ENCODE measurements at places on chromosomes 4 and X.

GRCh38 chrX:119381349-119381944 is 17.7 kb upstream of the SLC25A43 start:
- DNase-seq, result no peak

DNA sequence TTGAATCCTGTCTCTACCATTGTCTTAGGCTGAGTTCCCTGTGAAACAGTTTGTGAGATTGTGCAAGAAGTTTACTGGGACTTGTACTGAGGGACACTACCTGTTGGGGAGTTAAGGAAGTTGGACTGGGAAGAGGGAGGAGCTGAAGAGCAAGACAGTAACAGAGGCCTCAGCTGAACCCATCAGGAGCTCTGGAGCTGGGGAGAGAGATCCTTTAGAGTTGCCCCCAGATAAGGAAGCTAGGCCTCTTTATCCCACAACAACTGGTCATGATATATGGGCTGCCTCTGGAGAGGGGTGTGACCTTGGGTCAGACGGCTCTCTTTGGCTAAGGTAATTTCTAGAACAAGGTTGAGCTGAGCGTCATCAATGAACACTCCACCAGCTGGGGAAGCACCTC is 137.8 kb upstream of the SLC4A4 start:
- DNase-seq, result no peak

DNA sequence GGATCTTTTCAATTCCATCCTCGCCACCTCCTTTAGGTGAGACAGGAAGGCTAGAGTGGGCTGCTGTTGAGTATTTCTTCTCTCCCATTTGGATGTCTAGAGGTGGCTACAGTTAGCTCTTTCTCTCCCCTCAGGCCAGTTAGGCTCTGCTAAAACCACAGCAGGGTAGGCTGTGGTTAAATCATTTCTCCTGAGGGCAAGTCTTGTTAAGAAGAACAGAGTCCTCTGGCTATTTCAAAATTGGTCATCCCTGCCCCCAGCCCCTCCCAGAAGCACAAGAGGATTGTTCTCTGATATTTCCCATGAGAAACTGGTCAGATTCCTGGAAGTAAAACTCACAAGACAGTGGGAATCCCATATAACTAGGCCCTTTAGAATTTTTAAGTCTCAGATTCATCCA is 1359.5 kb downstream of the TECRL start:
- no peak for DNase-seq

DNA sequence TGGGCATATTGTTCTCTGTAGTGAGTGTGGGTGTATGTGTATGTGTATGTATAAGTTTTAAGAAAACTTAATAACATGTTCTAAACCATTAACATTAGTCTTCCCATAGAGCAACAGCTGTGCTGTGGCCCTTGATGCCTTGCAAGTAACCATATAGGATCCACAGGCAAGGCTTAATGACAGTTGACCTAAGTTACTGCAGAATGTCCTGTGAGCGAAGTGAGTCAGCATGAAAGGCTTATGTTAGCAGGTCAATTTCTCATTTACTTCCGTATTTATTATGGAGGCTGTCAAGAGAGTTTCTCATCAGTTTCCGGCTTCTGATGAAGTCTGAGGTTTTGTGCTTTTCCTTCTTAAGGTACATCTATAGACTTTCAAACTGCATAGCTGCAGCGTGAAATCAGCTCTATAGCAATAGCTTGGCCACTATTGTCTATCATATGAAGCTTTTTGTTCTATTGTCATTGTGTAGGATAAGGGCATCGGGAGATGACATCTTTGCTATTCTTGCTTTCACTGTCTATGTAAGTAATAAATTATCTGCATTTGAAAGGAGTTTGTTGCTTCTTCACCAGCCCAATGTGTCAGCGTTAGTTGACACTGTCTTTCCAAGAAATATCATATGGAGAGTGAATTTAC is 1153.4 kb upstream of the AGA start:
- no peak for DNase-seq

DNA sequence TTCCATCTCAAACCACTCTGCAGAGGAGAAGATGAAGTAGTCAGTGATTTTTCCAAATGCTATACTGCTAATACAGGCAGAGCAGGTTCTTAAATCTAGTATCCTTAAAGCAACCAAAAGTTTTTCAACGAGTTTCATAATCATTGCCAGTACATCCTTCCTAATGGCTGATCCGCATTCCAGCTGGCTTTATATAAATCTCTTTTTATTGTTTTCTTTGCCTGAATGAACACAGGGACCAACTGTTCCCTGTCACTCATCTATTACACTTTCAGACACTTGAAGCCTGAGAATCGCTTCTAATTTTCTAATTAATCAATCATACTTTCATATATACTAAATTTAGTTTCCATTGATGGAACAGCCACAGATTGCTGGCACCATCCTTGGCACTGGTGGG is 508.6 kb downstream of the RAB28 start:
- DNase-seq, result no peak

DNA sequence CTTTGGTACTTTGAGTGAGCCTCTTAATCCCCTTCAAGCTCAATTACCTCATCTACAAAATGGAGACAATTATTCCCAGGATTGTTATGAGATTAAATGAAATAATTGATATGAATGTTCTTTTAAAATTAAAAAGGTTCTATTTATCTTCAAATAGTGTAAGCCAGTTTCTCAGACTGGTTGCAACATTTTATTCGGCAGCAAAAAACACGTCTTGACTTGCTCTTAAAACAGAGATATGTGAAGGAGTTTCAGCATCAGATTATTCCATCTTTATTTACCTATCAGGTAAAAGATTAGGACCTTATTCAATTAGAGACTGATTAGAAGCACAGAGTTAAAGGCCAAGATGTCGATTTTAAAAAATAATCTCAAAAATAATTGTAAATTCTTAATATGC is 10.5 kb downstream of the NDNF start:
- DNase-seq, result no peak

DNA sequence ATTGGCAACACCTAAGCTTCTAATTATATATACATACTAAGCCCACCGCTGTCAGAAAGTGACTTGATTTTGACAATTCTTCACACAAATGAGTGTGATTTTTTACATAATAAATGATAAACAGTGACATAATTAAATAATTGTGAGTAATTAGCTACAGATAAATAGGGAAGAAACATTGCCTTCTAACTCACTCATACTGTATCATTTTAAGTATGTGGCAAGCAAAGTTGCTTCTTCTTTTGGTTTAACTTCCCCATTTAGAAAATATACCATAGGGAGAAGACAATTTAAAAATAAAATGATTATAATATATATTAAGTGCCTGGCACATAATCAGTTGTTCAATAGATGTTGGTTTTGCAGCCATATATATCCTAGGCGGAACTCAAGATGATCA is 644.2 kb downstream of the FSTL5 start:
- no peak for DNase-seq

DNA sequence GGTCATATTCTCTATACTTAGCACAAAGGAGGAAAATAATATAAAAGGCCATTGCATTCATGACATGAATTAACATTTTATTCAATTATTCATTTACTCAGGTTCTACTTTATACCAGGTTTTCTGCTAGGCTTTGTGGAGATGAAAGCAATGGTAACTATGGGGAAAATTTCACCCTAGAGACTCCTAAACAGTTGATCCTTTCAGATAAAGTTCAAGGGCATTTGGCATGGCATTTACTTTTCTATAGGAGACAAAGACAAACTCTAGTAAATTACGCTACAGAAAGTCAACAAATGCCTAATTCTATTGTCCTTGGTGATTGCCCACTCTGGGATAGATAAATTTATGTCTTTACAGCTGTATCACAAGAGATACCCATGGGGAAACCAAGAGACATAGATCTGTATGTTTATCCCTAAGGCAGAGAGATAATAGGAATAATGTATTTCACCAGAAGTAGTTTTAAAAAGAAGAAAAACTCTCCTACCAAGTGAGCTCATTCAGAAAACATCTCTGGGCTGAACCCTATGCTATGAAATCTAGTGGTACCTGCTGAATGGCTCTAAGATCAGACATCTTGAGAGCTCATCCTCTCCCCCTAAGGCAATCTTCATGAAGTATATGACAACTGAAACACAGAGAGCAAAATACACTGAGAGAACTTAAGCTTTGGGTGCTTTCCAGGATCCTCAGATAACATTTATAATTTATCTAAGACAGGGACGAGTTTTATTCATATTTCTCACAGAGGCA is 316.7 kb downstream of the ANTXR2 start:
- DNase-seq, result no peak

DNA sequence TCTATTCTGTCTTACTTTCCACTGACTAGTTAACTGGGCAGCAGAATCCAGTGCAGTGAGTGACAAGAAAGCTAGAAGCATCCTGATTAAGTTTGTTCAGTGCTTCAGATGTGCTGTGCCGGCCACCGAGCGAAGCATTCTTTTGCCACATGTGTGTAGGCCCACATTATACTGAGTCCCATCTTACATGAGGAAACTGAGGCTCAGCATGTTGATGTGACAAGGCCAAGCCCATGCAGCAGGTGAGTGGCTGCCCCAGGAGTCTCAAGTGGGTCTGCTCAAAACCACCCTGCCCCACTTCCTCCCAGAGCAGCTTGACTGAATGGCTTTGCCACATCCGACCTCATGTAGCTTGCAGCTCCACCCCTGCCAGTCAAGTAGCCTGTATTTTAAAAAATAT is 50.5 kb downstream of the RHOH start:
- no peak for DNase-seq

- DNase-seq, result no peak
Observed at GRCh38 chrX:13747836-13748235, 13.3 kb downstream of the OFD1 start.

GRCh38 chr4:118927974-118928373 is 39.3 kb downstream of the SYNPO2 start:
- no peak for DNase-seq

DNA sequence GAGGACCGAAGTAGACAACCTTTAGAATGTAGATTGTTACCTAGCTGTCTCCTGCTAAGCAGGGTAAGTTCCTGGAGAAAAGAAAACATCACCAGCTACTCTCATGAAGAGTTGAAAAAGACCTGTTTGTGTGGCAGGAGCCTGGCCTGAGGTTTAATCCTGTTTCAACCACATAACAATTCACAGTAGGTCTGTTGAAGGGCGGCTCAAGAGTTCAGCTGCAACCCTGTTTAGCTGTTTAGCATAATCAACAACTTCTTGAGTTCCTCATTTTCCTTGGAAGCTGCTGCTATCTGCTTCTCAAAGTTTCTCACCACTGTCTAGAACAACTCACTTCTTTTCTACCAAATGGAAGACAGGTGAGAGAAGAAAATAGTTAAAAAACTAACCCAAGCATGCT is 170.4 kb upstream of the TET2 start:
- DNase-seq, result no peak

DNA sequence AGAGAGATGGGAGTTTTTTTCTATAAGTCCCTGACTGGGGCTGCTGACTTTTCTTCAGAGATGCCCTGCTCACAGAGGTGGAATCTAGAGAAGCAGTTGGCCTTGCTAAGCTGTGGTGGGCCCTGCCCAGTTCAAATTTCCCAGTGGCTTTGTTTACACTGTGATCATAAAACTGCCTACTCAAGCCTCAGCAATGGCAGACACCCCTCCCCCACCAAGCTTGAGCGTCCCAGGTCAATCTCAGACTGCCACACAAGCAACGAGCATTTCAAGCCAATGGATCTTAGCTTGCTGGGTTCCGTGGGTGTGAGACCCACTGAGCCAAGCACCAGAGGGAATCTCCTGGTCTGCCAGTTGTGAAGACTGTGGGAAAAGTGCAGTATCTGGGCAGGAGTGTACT is 199.8 kb upstream of the WDFY3 start:
- no peak for DNase-seq

Measured in effector CD8-positive, alpha-beta T cell (primary cell).